ENCODE measurements at places on chromosomes 4 and X.

DNA sequence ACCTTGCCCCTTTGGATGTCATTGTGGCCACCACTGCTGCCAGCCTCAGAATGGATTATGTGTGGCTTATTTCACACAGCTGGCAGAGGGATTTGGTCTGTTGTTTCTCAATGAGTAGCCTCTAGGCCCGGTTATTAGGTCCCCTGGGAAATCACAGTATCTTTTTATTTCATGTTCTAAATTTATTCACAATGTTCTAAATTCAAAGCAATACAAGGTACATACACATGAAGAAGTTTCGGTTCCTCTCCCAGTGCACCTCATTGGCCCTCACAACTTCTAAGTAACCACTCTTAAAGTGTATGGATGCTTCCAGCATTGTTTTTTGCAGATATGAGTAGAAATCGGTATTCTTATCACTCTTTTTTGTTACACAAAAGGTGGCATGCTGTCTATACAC is 262.7 kb downstream of the RCHY1 start:
- peak; percentile 15 for DNase-seq

- no peak for DNase-seq
Measured at GRCh38 chrX:107878106-107878505, 52.4 kb downstream of the MID2 start.

DNA sequence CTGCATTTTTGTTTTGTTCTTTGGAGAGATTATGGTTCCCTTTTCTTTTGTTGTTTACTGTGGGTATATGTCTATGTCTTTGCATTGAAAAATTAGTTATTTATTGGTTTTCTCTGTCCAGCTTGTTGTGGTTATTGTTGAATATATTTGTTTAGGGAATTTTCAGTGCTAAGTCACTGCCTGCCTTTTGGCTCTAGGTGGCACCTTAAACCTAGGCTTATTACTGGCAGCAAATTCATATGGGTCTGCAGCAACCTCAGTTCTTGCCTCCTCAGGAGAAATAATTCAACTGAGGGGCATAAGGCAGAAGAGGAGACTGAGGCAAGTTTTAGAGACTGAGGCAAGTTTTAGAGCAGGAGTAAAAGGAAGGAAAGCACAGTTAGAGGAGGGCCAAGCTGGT is 1157.3 kb upstream of the AGA start:
- DNase-seq: no peak

GRCh38 chr4:119130365-119131065 is 5.1 kb upstream of the MYOZ2 start:
- no peak for DNase-seq

DNA sequence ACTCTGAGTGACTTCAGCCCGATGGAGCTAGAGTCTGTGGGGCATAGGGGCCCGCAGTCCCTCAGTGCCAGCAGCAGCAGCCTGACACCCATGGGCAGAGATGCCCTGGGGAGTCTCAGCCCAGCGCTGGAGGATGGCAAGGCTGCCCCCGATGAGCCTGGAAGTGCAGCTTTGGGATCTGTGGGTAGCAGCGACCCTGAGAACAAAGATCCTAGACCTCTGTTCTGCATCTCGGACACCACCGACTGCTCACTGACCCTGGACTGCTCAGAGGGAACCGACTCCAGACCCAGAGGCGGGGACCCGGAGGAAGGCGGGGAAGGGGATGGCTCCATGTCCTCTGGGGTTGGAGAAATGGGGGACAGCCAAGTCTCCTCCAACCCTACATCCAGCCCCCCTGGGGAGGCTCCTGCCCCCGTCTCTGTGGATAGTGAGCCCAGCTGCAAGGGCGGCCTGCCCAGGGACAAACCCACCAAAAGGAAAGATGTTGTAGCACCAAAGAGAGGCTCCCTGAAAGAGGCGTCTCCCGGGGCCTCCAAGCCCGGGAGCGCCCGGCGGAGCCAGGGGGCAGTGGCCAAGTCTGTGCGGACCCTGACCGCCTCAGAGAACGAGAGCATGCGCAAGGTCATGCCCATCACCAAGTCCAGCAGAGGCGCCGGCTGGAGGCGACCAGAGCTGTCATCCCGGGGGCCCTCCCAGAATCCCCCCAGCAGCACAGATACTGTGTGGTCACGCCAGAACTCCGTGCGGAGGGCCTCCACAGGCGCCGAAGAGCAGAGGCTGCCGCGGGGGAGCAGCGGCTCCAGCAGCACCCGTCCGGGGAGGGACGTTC is 39.5 kb downstream of the FHDC1 start:
- no peak for DNase-seq

- DNase-seq: no peak
Measured at GRCh38 chr4:110164251-110164650, 34.2 kb downstream of the ELOVL6 start.

GRCh38 chr4:115234405-115235093 is 121.1 kb upstream of the NDST4 start:
- DNase-seq: peak; percentile 21

- DNase-seq: no peak
Measured at GRCh38 chrX:51862920-51863319, 30.5 kb upstream of the MAGED1 start.

DNA sequence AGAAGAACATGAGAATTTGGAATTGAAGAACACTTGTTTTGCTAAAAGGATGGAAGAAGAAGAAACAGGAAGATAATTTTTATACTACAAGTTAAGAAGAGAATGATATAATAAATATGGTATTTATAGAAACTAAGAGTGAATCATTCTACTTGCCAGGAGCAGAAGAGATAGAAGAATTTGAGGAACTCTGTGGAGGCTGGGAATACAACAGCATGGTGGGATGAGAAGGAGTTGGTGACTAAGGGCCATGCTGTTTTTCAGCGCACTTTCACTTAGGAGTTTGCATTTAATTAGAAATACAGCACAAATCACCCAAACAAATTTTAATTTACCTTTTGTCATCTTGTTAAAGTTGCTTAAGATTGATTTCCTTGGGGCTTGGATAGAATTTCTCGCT is 20.5 kb downstream of the HADH start:
- no peak for DNase-seq

- peak; percentile 91 for DNase-seq
Measured at GRCh38 chrX:130024127-130024526, 41.7 kb downstream of the BCORL1 start.

DNA sequence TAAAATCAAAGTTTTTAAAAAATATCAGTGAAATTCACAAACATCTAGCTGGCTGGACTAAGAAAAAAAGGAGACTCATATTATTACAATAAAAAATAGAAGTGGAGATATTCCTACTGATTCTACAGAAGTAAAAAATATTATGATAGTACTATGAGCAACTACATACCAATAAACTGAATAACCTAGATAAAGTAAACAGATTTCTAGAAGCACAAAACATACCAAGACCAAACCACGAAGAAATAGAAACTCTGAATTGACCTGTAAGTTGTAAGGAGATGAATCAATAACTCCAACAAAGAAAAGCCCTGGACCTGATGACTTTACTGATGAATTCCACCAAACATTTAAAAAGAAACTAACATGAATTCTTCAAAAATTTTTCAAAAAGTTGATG is 867.3 kb downstream of the PCDH18 start:
- DNase-seq: no peak

DNA sequence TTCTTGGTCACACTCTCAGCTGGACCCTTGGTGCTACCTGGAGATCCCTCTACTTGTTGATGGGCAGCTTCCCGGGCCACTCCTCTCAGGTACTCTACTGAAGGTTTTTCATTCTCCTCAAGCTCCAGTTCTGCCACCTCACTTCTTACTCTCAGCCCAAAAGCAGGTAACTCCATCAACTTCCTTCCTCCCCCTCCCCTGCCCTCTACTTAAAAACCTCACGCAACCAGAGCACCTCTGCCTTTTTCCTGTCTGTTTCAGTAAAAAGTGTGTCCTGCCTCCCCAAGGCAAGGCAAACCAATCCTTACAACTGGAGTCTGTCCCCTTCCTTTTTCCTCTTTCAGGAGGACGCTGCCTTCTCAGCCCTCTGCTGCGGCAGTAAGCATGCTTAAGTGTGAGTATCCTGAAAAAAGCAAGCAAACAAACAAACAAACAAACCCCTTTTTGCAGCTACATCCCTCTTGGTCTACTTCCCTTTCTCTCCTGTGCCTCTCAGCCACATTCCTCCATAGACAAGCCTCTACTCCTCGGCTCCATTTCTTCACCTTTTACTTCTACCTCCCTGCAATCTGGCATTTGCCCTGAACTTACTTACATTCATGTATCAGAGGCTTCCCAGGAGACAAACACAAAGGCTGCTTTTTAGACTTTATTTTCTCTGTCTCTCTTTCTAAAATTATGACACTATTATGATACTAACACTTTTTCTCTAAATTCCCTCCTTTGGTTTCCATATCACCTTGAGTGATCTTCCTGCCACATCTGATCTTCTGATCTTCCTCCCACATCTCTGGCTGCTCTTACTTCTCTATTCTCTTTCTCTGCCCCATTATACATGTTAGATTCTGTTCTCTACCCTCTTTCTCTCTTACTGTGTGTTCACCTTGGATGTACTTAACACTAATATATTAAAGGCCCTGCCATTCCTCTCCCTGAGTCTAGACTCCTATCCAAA is 5.4 kb downstream of the ALPK1 start:
- DNase-seq: no peak

GRCh38 chr4:90979556-90979955 is 852.4 kb downstream of the CCSER1 start:
- no peak for DNase-seq

GRCh38 chr4:119099227-119099810 is 36.3 kb upstream of the MYOZ2 start:
- no peak for DNase-seq

DNA sequence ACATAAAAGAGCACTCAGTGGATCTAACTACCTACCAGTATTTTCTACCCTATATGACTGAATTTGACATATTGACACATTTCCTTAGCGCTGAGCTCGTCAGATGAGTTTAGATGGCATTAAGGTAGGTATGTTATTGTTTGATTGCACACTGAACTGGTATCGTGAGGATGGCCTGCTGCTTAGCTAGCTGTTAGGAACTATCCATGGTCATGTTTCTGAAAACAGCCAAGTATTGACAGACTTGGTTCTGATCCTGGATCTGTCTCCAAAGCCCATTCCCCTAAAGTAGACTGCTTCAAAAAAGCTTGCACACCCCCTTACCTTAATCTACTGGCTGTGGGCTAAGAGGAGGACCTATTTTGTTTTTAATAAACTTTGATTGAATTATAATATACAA is 32.9 kb downstream of the FNIP2 start:
- no peak for DNase-seq

- DNase-seq: no peak
Measured at GRCh38 chr4:182819751-182820150, 97.4 kb downstream of the DCTD start.

GRCh38 chr4:144647095-144647561 is 1.2 kb downstream of the HHIP start:
- peak; percentile 16 for DNase-seq

DNA sequence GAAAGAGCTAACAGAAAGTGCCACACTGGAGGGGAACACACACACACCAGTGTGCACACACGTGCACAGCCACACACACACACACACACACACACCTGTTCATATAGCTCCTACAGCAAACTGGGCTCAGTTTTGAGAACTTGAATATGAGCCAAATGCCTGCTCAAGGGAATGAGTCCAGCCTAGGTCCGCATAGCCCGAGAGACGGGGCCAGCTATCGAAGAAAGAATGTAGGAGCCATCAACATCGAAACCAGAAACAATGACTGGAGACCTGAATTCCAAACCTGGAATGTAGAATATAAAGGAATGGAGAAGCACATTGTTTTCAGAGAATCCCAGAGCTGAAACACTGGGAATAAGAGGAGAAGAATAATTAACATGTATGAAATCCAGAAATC is 37.6 kb upstream of the ERVMER34-1 start:
- no peak for DNase-seq

DNA sequence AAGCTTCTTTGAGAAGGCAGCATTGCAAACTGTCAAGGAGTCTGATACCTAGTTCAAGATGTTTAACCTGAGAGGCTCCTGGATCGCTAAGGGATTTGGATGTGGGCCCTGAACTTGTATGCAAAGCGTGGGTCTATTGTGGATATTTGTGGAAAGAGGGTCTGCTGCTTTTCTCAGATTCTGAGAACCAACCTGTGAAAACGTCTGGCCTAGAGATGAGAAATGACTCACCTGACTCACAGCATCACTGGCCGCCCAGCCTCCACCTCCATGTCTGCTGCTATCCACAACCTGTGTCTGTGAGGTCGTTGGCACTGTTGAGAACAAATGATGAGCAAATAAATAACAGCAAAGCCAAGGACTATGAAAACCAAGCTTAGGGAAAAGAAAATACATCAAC is 33.3 kb upstream of the PROM1 start:
- no peak for DNase-seq

- no peak for DNase-seq
Measured at GRCh38 chrX:13599491-13599890, 30.1 kb downstream of the EGFL6 start.

GRCh38 chr4:36174570-36174969 is 69.7 kb downstream of the ARAP2 start:
- DNase-seq: no peak

GRCh38 chrX:139429913-139430312 is 100.6 kb upstream of the F9 start:
- no peak for DNase-seq

- DNase-seq: no peak
Measured at GRCh38 chr4:180923486-180923885, 1319.7 kb upstream of the TENM3 start.

DNA sequence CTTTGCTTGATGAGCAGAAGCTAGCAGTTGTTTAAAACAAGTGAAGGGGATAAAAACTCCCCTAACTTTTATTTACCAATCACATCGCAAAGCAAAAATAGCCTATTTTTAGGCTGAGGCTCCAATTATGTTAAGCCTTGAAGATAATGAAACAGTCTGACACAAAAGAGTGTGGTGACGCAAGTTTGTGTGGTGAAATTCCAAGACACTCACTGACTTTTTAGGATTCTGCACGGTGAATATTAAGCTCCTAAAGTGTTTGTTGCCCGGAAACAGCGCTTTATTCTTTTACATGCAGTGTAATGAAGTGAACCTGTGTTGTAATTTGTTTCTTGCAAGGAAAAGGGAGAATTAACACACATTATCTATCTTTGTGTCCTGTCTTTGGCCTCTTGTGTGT is 74.8 kb downstream of the POLA1 start:
- no peak for DNase-seq

DNA sequence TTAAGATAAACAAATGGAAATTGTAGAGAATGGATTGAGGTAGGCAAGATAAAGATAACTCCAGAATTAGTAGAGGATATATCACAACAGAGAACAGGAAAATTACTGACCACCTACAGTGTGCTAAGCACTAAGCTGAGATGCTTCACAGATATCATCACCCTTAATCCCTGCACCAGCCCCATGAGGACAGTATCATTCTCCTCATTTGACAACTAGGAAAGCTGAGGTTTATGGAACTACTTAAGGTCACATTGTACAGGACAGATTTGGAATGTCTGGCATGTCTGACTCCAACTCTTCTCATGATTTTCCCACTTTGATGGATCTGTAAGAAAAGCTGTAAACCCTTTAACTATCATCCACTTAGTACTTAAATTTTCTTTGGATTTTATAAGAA is 95.5 kb downstream of the CASK start:
- no peak for DNase-seq

DNA sequence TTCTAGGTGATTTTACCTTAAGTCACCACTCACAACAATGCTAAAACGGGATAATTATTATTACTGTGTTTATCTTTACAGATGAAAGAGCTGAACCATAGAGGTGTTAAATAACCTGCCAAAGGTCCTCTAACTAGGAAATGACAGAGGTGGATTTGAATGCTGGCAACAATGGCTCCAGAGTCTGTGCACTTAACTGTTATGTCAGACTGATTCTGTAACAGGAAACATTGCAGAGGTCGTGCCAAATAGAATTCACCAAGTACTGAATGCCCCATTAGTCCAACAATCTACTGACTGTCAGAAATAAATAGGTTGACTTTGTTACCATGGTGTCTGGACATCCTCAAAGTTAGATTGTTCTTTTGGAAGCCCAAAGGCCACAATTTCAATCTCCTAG is 20.9 kb upstream of the USP27X start:
- DNase-seq: no peak
